ENCODE measurements at places on chromosomes 3 and 15. TPM values are rescaled to one million over a fixed set of nuclear protein-coding genes. Genes with fewer than 3 reads are reported as not detected.
A peak's percentile ranks its signal among the peaks of the same experiment; 100 is the strongest.

EXOG gene
- total RNA-seq: 6.2 TPM

- DNase-seq: no peak
Observed at GRCh38 chr3:129557548-129557894, 14.5 kb downstream of the H1-8 start.

DNA sequence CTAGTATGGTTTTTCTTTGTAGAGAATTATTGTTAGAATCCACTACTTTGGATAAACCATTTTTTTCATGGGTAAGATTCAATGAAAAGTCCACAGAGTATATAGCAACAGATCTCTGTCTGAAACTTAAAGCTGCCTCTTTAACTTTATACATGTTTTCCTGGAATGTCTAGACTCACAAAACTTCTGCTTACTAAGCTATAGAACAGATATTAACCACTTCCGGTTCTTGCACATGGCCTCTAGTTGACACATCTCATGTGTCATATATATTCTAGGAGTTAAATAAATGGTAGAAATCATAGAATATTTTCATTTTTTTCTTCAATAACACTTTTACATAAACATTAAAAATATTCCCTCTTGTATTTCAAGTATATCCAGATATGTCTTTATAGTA lies 1693.9 kb downstream of the SI start:
- no peak for DNase-seq

AGTR1 gene
- total RNA-seq: 0.18 TPM

DNA sequence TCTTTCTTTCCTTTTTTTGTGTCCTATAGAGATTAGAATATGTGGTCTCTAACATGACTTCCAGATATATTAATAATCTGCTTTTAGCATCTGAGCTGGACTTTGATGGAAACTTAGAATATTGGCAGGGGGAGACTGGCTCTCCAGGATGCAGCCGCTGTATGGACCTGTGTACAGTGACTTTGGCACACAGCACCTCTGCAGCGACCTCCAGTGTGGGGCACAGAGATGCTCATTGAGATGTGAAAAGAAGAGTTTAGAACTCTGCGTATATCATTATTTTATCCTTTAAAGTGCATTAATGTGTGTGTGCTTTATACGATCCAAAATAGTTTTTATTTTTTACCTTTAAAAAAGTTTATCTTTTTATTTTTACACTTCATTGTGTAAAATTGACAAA lies 18.3 kb downstream of the CFAP161 start:
- no peak for DNase-seq

SMC4 gene
- 316 TPM for total RNA-seq

- no peak for DNase-seq
Observed at GRCh38 chr3:59065240-59065639, 15.4 kb upstream of the CFAP20DC start.

GP9 gene
- not detected for total RNA-seq

- DNase-seq: no peak
Observed at GRCh38 chr15:85388566-85389305, 8.3 kb downstream of the AKAP13 start.

- DNase-seq: no peak
Observed at GRCh38 chr15:100598655-100599054, 3.3 kb downstream of the LINS1 start.

GRCh38 chr3:60202052-60202726 lies 1049.1 kb downstream of the FHIT start:
- DNase-seq: peak; percentile 11

LCTL gene
- total RNA-seq: 2.0 TPM

SCG3 gene
- not detected for total RNA-seq

HIGD2B gene
- not detected for total RNA-seq

- DNase-seq: no peak
Observed at GRCh38 chr3:22115581-22115980, 364.6 kb upstream of the ZNF385D start.

GRCh38 chr3:45537970-45538640 lies 56.4 kb upstream of the LIMD1 start:
- DNase-seq: no peak

ZNF502 gene
- total RNA-seq: 1.0 TPM

ILDR1 gene
- total RNA-seq: not detected

DNA sequence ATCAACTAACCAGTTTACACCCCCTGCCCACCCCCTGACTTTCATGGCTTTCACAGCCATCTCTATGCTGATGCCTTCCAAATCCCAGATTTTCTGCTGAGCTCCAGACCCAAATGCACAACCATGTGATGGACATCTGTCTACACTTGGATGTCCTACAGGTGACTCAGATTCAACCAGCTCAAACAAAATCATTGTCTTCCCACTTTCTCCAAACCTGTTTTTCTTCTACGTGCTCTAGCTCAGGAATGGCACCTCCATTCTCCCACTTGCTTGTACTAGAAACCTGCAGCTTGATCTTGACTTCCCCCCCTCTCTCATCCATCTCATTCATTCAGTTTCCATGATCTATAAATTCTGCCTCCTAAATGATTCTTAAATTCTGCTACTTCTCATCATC lies 34.1 kb upstream of the RARRES1 start:
- no peak for DNase-seq

- no peak for DNase-seq
Observed at GRCh38 chr3:194194051-194194756, 58.3 kb downstream of the HES1 start.

PSMA4 gene
- 348 TPM for total RNA-seq

STAB1 gene
- total RNA-seq: not detected

GRCh38 chr15:72136170-72137051 lies 18.2 kb downstream of the SENP8 start:
- DNase-seq: no peak

DNA sequence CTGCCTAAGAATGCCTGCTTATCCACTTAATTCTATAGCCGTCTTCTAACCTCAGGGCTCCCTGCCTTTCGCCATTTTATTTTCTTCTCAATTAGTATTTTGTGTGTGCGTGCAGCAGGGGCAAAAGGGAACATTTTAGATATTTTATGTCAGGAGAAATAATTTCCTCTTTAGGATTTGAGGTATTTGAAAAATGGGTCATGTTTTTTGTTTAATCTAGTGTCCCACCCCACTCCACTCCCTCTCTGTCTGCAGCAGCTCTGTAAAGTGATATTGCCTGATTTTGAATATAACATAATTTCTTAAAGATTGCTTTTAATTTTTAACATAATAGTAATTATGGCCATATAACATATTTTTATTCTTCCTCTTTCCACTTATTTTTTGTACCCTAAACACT lies 593.2 kb upstream of the DPPA4 start:
- DNase-seq: no peak

DNA sequence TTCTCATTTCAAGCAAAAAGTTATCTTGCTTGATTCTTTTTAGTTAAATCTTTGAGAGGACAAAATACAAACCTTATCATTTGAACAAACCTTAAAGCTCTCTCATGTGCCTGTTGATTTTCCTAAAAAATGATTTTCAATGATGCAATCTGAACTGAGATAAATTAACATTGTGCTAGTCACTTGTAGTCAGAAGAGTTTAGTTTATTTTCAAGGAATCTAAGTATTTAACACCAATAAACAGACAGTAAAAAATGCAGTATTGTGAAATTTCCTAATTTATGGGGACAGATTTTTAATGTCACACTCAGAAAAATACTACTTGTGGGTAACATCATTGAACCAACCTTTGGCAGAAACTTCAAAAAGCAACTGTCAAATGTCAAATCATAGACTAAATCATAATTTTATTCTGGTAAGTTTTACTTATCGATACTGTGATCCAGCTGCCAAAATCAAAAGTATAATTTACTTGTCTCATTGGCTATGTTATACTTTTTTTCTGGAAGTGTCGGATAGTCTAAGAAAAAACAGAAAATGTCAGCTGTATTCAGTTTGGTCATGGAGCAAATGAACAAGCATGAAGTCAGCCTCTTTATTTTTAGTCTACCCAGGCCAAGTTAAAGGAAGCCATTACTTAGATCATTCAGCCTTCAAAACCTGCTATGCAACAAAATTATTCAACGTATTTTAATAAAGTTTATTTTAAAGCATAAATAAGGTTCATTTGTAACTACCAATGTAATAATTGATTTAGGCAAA lies 52.4 kb upstream of the FNDC3B start:
- DNase-seq: no peak

SLC26A6 gene
- 14.8 TPM for total RNA-seq

GRCh38 chr3:183477801-183478456 lies 49.5 kb upstream of the MCF2L2 start:
- peak; percentile 72 for DNase-seq

AMIGO3 gene
- 4.2 TPM for total RNA-seq

DNA sequence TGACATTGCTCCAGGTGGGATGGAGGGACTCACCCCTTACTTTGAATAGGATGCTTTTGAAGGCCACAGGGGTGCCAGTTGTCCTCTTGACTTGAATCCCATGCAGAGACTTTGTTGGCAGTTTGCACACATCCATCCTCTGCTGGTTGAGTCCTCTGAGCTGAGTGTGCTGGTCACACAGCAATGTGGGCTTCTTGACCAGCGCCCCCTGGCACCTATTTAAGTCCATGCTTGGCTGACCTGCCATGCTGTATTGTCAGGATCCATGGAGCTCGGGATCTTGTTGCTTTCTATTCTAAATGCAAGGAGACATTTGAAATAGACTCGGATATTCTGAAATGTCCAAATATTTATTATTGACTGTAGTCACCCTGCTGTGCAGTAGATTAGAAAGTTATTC lies 19.8 kb downstream of the RAB7A start:
- no peak for DNase-seq

GRCh38 chr3:176579711-176580185 lies 617.5 kb downstream of the TBL1XR1 start:
- no peak for DNase-seq

- no peak for DNase-seq
Observed at GRCh38 chr15:38721568-38721945, 156.9 kb upstream of the RASGRP1 start.

ATP2B2 gene
- total RNA-seq: not detected

DNA sequence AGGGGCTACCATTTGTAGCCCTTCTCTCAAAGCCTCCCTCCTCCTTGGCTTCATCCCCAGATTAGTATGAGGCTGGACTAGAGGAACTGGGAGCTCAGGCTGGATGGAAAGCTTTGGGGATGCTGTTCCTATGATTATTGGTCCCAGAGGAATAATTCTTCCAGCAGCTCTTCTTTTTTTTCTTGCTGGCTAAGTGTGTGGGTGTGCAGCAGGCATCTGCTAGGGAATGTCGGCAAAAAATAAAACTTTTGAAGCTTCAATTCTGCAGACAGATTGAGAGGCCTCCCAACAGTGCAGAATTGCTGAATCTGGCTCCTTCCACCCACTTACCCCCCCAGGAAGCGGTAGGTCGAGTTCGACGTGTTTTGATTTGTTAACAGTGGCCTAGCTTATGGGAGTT lies 138.5 kb upstream of the ANKRD28 start:
- no peak for DNase-seq

- DNase-seq: peak; percentile 96
Observed at GRCh38 chr15:70101459-70102113, 3.9 kb upstream of the TLE3 start.

- DNase-seq: no peak
Observed at GRCh38 chr3:61926923-61927322, 365.6 kb downstream of the PTPRG start.

All from SJCRH30 (cell line).